ENCODE measurements at places on chromosomes 6 and 20.

GRCh38 chr6:103908898-103909297 lies 950.8 kb downstream of the HACE1 start:
- DNase-seq = no peak

- DNase-seq = no peak
These were observed 418.3 kb upstream of the POU3F2 start for GRCh38 chr6:98416027-98416426.

- no peak for DNase-seq
These were observed 41.4 kb downstream of the MYT1 start for GRCh38 chr20:64205611-64206026.

- no peak for DNase-seq
These were observed 40.2 kb upstream of the MRGBP start for GRCh38 chr20:62755817-62756724.

GRCh38 chr6:162814426-162814973 lies 86.7 kb downstream of the PACRG start:
- DNase-seq = no peak

GRCh38 chr20:50415021-50415515 lies 95.1 kb upstream of the PTPN1 start:
- no peak for DNase-seq

GRCh38 chr6:52394251-52394666 lies 25.9 kb upstream of the EFHC1 start:
- no peak for DNase-seq

GRCh38 chr6:149990212-149990660 lies 26.5 kb downstream of the ULBP1 start:
- no peak for DNase-seq

DNA sequence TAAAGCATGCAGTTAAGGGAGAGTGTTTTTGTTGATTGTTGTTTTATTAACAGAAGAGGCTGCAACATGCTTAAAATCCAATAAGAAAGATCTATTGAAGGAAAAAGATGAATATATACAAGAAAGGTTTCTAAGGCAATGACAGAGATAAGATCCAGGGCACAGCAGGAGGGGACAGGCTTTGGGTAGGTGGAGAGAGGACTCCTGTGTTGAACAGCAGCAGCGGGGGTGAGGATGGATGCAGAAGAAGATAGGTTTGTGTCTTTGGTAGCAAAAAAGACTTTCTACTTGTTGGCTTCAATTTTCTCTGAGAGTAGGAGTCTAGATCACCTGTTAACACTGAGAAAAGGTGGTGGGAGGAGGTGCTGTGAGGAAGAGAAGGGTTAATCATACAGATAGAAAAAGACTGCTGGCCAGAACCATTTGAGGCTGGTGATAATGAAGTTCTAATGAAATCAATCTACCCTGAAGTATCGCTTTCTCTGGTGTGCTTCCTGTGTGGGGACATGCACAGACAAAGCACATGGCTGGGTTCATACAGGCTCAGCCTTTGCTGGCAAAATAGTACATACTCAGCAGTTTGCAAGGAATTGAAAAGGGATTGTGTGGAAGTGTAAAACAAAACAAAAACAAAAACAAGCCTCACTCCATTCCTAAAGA lies 17.2 kb upstream of the DST start:
- no peak for DNase-seq

DNA sequence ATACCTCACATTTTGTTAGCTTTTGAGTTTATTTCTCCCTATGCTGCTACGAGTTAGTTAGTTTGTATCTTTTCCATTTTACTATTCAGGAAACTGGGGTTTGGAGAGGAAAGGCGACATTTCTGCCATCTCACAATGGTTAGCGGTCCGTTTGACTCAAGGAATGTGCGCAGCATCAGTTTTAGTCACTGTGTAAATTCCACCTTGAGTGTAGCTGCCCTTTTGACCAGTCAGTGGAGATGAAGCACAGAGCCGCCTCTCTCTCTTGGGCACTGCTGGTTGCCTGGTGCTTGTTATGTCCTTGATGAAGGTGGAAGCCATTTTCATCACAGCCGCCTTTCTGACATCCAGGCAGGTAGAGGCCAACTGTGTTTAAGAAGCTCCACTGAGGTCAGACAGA lies 185.5 kb downstream of the SCP2D1 start:
- no peak for DNase-seq

DNA sequence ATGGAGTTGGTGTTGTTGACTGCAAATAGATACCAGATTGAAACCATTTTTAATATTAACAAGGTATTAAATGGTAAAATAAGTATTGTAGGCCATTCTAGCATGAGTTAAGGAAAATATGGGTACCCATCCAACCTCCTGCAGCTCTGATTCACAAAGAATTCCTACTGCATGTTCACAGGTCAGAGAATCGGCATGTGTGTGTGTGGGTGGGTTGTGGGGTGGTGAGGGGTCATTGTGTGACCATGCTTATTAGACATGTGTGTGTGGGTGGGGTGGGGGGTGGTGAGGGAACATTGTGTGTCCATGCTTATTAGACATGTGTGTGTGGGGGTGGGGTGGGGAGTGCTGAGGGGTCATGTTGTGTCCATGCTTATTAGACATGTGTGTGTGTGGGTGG lies 3.2 kb downstream of the IYD start:
- no peak for DNase-seq

DNA sequence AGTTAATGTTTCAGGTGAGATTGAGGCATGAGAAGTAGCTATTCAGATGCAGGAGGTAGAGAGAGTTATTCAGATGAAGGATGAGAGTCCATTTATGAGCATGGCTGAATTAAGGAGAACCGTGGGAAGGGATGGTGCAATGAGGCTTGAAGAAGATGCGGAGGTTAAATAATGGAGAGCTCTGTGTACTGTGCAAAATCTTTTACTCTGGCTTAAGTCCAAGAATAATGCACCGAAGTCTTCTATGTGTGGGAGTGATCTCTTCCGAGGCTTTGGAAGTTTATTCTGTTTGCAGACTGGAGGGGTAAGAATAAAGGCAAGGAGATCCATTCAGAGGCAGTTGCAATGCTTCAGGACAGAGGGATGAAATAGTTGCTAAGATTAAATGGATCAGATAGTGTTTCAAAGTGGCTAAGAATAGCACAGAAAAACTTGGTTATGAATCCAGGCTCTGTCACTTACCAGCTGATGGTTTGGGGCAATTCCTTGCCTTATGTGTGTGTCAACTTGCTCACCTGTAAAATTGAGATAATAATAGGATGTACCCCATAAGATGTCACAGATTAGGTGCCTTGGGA lies 467.1 kb downstream of the HDGFL1 start:
- no peak for DNase-seq

GRCh38 chr20:63707558-63708300 lies at the start of the genes ARFRP1 and ZGPAT:
Gene ARFRP1, minus strand, starts transcription at chr20:63707976. Its CDS starts 885 bp downstream, at chr20:63707091.
Gene ZGPAT, plus strand, starts transcription at chr20:63708039. Its CDS starts 542 bp downstream, at chr20:63708581.
- DNase-seq = peak; percentile 94

DNA sequence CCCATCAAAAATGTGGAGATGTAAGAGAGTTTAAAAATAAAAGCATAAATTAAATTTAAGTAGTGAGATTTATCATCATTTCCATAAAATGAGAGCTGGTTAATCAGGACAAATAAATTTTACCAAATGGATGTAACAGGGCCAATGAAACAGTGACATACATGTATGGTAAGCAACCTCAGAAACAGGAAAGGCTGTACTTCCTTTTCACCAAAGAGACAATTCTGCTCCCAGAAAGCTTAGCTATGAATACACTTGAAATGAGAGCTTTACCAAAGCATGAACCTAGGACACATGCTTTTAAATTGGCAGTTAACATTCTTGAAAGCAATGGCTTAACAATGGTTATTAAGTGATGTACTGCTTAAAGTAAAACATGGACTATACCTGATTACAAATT lies 12.1 kb upstream of the UBE2J1 start:
- DNase-seq = no peak

DNA sequence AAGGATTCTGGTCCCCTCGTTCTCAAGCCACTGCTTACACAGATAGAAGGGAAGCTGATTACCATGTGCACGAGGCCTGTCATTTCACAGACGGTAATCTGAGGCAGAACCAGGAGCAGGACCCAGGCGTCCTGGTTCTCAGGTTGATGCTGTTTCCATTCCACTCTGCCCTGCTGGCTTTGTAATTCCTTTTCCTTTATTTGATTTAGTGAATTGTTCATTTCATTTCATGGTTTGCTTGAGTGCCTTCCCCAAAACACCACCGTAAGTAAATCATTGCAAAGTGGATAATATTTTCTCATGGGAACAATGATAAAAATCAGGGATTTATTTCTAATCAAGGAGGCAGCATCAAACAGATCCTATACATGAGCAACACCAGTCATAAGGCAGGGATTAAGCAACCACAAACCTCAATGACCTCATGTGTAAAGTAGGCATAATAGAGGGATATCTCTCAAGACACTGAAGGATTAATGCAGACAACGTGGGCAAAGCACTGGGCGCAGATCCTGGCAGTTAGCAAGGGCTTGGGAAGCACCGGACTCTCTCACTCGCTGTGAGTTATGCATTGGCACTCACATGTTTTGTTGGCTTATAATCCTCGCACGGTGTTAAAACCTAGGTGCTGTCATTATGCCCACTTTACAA lies 229.5 kb upstream of the FOXQ1 start:
- DNase-seq = no peak

GRCh38 chr6:2739335-2739734 lies 11.4 kb downstream of the MYLK4 start:
- DNase-seq = no peak

- no peak for DNase-seq
These were observed 37.3 kb upstream of the TOP1 start for GRCh38 chr20:40991181-40991889.

GRCh38 chr6:42468273-42468672 lies 16.5 kb upstream of the TRERF1 start:
- no peak for DNase-seq

DNA sequence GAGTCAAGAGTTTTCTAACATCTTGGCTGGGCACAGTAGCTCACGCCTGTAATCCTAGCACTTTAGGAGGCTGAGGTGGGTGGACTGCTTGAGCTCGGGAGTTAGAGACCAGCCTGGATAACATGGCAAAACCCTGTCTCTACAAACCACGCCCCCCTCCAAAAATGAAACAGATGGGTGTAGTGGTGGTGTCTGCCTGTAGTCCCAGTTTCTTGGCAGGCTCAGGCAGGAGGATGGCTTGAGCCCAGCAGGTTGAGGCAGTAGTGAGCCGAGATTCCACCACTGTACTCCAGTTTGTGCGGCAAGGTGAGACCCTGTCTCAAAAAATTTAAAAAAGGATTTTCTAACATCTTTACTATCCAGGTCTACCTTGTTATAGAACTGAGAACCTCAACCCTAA lies 22.0 kb downstream of the FAM8A1 start:
- no peak for DNase-seq

DNA sequence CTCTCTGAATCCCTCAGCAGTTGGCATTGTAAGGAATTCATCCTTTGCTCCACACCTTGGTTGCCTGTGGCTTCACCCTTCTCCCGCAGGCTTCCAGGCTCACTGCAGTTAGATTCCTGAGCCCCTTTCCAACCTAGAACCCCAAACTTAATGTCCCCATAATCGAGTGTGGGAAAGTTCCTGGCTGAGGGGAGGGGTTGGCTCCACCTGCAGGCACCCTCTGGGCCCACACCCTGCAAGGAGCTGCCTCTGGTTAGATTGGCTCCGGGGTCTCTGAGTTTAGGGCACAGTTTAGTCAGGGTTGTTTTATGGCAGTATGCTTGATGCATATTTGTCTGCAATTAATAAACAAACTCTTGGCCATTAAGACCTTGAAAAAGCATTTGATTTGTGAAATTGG lies 63.4 kb downstream of the MTHFD1L start:
- no peak for DNase-seq

GRCh38 chr6:38310061-38310460 lies 329.7 kb downstream of the BTBD9 start:
- DNase-seq = no peak

DNA sequence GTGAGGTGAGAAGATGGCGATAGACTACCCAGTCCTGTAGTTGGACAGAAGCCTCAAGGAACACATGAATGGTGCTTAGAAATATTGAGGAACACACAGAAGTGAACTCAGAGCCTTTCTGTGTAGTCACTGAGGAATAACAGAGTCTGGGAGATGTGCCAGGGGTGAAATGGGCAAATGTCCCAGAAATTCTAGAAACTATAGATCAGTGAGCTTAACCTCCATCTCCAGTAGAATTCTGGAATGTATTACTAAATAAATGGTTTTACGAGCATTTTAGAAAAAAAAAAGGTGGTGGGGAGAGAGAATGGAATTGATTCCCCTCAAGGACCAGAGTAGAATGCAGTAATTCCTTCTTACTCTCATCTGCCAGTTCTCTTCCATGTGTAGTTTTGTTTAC lies 380.0 kb downstream of the LMBRD1 start:
- no peak for DNase-seq

- DNase-seq = no peak
These were observed 51.3 kb downstream of the ZNF831 start for GRCh38 chr20:59214606-59215547.

GRCh38 chr6:120871416-120872261 lies 462.6 kb downstream of the TBC1D32 start:
- no peak for DNase-seq

- no peak for DNase-seq
These were observed 2.0 kb downstream of the TAGAP start for GRCh38 chr6:159042826-159043181.

DNA sequence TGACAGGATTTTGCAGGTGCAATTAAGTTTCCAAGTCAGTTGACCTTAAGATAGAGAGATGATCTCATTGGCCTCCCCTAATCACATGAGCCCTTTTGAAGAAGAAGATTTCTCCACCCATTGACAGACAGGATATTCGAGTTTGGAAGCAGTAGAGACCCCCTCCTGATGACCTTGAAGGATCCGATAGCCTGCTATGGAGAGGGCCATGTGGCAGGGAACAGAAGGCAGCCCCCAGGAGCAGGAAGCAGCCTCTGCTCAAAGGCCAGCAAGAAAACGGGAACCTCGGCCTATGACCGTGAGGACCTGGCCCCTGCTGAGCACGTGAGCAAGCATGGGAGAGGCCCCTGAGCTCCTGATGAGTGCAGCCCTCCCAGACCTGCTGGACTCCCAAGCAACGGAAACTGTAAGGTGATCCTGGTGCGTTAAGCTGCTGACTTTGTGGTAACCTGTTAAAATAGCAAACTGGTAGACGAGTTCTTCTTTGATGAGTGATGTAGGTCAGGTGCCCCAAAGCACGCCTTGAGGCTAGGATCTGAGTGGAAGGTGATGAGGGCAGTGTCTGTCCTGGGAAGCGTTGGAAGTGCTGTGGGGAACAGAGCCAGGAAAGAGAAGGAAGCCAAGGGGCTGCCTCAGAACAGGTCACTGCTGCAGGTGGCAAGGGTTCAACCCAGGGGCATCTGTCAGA lies 18.5 kb upstream of the TUBB2A start:
- no peak for DNase-seq

GRCh38 chr6:2982426-2983117 lies 11.2 kb upstream of the SERPINB6 start:
- DNase-seq = no peak

DNA sequence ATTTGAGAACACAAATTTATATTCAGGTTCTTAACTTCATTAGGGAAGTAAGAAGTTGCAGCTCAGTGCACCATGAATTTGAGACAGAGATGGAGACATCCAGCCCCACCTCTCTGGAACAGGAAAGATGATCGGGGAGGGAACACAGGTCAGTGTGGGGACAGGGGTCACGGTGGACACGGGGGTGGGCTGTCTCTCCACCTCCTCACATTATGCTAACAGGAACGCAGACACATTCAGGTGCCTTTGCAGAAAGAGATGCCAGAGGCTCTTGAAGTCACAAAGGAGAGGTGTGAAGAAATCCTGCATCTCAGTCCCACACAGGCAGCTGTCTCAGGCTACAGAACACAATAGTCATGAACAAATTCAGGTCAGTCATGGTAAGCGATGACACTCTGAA lies 3.1 kb downstream of the HLA-C start:
- DNase-seq = no peak

GRCh38 chr20:61387204-61387953 lies 135.3 kb downstream of the CDH4 start:
- peak; percentile 45 for DNase-seq

All from HuH-7.5 (cell line).